ENCODE measurements at places on chromosomes 11 and 22. TPM values are rescaled to one million over a fixed set of nuclear protein-coding genes. Genes with fewer than 3 reads are reported as not detected.

The DLG2 gene
- 179 TPM for polyA plus RNA-seq

The CEP126 gene
- 1.4 TPM for polyA plus RNA-seq

The DEFB131B gene
- polyA plus RNA-seq = not detected

The SPDYC gene
- not detected for polyA plus RNA-seq

The SLC37A2 gene
- polyA plus RNA-seq = 0.12 TPM

The TNNT3 gene
- not detected for polyA plus RNA-seq

The CBLIF gene
- not detected for polyA plus RNA-seq
